GM23248 (cell line): ENCODE measurements at places on chromosomes 3 and 15.
A peak's percentile ranks its signal among the peaks of the same experiment; 100 is the strongest.

DNA sequence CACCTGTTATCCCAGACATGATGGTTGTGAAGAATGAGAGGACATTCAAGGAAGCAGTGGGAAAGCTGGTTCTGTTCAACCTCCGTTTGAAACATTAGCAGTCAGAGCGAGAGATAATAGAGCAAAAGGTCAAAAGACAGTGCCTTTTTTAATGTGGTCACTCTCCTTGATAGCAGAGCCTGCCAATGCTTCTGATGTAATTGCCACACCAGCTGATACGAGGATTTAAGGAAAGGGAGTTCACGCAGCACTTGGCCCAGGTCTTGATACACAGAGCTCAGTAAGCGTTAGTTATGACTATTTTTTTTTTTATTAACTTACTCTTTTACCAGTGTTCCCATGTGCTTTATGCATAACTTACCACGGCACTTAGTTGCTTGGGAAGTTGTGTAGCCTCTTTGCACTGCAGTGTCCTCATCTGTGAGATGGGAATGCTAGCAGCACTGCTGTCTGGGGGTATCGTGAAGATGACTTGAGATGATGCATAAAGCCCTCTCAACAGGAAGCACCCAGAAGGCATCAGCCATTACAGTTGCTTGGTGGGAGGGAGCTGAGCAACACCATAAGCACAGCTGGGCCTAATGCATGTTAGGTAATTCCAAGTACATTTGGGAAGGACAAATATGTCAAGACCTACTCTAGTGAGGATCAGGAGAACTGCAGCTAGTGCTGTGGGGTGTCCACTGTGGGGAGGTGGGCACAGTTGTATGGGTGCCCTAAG is 123.3 kb upstream of the RASGRP1 start:
- DNase-seq, result no peak

GRCh38 chr3:96007650-96008195 is 806.7 kb upstream of the EPHA6 start:
- no peak for DNase-seq

GRCh38 chr3:124890573-124891190 is 3.5 kb upstream of the ITGB5 start:
- DNase-seq, result no peak

- peak; percentile 5 for DNase-seq
These were observed 4.9 kb downstream of the ADCY5 start for GRCh38 chr3:123444023-123444422.

DNA sequence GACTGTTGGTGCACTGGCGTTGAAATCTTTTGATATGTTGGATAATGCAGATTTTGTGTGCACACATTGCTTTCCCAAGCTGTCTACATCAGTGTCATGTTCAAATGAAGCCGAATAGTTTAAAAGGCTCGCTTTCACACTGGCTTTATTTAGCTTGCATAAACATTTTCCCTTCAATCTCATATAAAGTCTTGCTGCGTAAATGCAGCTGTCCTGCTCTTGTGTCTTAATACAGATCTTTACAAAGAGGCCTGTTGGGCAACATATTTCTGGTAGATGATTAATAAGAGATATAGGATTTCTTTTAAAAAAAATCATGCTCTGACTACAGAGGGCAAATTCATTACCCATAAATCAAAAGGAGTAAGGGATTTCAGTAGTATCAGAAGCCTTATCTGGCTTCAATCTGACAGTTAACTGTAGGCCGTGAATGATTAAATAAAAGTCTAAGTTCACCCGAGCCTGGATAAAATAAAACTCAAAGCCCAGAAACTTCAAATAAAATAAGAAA is 937.2 kb downstream of the FHIT start:
- DNase-seq, result no peak

DNA sequence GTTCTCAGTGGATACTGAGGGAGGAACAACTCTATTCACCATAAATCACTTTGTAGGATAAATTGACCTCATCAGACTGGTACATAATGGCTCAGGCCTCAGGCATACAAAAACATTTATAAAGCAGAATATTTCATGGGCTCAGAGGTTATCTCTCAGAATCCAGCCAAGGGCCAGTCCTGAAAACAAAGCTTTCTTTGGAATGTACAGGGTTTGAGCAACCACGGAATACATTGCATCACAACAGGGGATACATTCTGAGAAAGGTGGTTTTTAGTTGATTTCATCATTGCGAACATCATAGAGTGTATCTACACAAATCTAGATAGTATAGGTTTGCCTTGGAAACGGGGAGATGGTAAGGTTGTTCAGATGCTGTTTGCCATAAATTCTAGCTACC is 33.4 kb upstream of the CTDSPL2 start:
- DNase-seq, result no peak

GRCh38 chr15:97841558-97841957 is 118.9 kb upstream of the ARRDC4 start:
- DNase-seq, result no peak

DNA sequence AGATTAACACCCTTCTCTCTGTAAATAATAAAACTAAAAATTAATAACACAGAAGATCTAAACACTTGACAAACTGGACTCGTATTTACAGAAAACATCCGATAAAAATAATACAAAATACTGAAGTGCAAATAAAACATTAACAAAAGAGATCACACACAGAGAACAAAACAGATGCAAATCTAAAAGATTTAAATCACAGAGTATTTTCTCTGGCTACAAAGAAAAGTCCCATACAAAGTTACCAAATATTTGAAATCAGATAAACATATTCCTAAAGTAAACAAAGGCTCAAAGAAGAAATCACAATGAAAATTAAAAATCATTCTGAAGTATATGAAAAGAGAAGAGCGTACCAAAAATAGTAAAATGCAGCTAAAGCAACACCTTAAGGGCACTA is 42.5 kb downstream of the TBL1XR1 start:
- no peak for DNase-seq

DNA sequence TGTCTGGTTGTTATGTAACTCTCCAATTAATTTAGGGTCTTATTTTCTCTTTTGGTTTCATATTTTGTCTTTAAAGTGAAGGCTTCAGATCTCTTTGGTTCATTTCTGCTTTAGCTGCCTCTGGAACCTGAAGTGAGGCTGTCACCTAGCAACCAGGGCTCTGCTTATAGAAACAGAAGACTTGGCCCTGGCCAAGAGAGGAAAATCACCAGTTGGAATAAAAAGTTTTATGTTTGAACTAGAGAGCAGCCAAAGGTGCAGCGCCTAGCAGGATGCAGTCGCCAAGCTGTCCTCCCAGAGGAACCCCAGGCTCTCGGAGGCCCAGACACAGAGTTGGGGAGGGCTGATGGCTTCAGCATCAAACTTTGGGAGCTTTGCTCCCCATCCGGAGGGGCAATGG is 41.1 kb downstream of the LYZL4 start:
- DNase-seq, result peak; percentile 6

DNA sequence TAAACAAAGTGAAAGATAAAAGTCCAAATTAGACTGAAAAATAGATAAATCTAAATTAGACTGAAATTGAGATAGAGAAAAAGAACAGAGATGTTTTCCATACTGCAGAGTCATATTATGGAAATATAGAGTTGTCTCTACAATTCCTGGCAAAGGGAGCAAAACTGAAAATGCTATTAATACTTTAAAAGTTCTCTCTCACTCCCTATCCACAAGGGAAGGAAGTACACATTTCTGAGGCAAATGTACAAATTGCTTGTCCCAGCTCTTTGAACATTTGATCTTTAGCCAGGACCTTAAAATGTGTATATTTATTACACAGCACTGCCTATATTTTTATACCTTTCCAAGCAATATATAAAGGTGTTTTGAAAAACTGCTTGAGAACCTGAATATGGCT is 225.1 kb upstream of the SEMA6D start:
- no peak for DNase-seq

- peak; percentile 56 for DNase-seq
These were observed 85.5 kb downstream of the DMXL2 start for GRCh38 chr15:51536965-51537574.

- DNase-seq, result peak; percentile 50
These were observed 29.4 kb downstream of the NR2F2 start for GRCh38 chr15:96359616-96360521.

GRCh38 chr15:40217166-40217824 is 21.6 kb upstream of the PAK6 start:
- peak; percentile 70 for DNase-seq

- no peak for DNase-seq
These were observed 33.1 kb downstream of the PYGO1 start for GRCh38 chr15:55555089-55555488.

DNA sequence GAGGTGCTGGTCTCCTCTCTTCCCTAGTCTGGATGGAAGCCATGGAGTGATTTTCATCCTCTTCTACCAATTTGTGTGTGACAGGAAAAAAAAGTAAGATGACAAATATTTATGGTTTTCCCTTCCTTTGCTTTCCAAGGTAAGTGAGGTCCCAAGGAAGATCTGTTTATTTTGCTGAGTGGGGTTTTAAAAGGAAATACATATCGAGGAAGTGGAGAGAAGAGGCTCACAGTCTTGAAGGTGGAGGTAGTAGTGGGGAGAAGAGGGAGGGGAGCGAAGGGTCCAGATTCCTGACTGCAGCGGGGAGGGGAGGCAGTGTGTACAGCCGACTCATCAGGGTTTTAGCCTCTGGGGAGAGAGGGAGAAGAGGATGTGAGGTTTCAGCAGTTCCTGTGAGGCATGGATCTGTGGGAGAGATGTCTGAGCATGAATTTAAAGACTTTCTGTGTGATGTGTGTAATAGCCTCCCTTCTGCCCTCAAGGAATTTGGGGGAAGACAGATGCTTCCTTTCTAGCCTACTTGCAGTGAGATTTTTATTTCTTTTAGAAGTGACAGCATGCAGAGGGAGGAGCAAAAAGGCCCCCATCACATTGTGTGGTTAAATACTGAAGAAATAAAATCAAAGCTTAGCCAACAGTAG is 272.4 kb downstream of the THRB start:
- DNase-seq, result no peak

- DNase-seq, result peak; percentile 4
These were observed 77.6 kb upstream of the SNRPN start for GRCh38 chr15:24877174-24877573.

DNA sequence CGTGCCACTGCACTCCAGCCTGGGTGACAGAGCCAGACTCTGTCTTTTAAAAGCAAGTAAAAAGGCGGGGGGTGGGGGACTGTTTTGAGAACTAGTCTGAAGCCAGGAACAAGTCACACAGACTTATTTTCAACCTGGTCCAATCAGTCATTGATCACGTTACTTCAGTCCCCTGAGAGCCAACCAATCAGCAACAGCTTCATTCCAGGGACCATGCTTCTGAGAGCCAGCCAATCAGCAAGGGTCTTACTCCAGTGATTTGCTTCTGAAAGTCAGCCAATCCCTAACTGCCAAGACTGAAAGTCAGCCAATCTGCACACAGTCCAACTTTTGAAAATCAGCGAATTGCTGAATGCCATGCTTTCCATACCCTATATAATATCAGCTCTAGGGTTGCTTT is 48.6 kb upstream of the C15orf39 start:
- peak; percentile 39 for DNase-seq

DNA sequence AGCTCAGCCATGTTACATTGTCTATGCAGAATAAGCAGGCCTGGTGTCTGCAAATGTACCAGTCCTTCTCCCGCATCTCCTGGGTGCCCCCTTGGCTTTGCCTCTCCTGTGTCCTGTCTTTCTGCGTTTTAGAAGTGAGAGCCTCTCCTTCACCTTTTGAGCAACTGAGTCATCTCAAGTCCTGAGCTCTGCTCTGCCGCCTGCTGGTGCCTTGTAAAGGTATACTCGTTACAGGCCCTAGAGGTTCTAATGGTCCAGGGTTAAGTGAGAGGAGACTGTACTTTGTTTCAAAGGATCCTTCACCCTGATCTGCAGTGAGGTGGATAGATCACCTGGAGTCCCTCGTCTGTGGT is 12.6 kb downstream of the GHRL start:
- peak; percentile 18 for DNase-seq
